Endodermal cell (in vitro differentiated cells): ENCODE measurements at places on chromosomes 12 and 14. TPM values are rescaled to one million over a fixed set of nuclear protein-coding genes. Genes with fewer than 3 reads are reported as not detected.

The AQP6 gene
- 0.19 to 0.20 TPM in 2 of 3 replicates, not detected in the other for total RNA-seq

The BCL2L2 gene
- 24.5 to 41.3 TPM (median 29.5 TPM) in 3 replicates for total RNA-seq

- no peaks in the 10 kb centered on the region for H3K36me3 ChIP-seq
- no peaks in the 10 kb centered on the region for H3K27me3 ChIP-seq
- H3K27ac ChIP-seq: peak overlapping the region; percentile 70
- DNase-seq: peak; percentile 89
- peak overlapping the region; percentile 78 for H3K4me3 ChIP-seq
- H3K4me1 ChIP-seq: peaks cover 19% of the 10 kb centered on the region
These were observed 723 bp upstream of the NFE2 start for GRCh38 chr12:54301428-54302048.

DNA sequence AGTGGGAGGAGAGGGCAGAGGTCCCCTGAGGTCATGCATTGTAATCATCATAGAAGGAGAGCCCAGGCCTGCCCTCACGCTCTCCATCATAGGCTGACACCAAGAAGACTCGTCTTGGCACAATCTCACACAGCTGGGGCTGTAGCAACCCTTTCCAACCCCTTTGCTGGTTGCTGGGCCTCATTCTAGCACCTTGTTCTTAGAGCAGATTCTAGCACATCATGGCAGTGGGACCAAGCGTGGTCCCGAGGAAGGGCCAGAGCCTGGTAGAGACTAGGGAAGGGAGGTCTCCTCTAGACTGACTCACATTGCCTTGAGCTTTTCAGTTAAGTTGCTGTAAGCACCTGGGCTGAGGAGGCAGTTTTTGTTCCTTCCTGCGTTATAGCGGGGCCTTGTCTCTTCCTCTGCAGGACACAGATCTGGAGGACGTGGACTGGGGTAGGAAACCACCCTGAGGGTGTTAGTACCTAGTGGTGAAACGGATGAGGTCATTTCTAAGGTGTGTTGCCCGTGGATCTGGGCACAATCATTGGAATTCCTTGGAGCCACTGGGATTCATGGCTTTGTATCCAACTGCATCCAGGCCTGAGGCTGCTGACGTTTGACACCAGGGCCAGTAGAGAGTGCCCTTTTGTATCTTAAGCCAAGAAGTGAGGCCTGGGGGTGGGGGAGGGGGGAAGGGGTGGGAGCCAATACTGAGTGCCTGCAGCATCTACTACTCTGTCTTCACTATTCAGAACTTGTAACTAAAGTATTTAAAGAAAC, 19.9 kb downstream of the RPS6KL1 start:
- H3K36me3 ChIP-seq: peaks cover 75% of the 10 kb centered on the region
- H3K27me3 ChIP-seq: no peaks in the 10 kb centered on the region
- no peaks in the 10 kb centered on the region for H3K4me1 ChIP-seq

DNA sequence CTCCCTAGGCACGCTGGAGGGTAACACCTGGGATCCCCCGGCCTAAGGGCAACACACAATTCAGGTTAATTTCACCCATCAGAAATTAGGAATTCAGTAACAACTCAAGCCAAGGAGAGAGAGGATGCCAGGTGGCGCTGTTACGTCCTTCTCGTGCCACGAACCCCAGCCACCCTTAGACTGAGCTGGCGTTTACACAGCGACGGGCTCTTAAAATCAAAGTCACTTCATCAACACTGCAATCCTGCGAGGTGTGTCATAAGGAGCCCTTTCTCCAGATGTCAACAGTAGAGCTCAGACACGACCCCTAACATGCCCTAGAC, 110.6 kb upstream of the TMEM132D start:
- H3K36me3 ChIP-seq: no peaks in the 10 kb centered on the region
- H3K4me1 ChIP-seq: no peaks in the 10 kb centered on the region
- DNase-seq: peak; percentile 90
- H3K27me3 ChIP-seq: peaks cover 51% of the 10 kb centered on the region
